CD4-positive, alpha-beta T cell treated with Interleukin-12 subunit alpha and Interleukin-12 subunit beta, for 1 hour (primary cell): ENCODE measurements at places on chromosomes 4 and X.

GRCh38 chrX:108168961-108169740 lies 77.6 kb downstream of the ATG4A start:
- no peak for DNase-seq

- no peak for DNase-seq
These were observed 584.8 kb upstream of the AGA start for GRCh38 chr4:178026999-178027398.

DNA sequence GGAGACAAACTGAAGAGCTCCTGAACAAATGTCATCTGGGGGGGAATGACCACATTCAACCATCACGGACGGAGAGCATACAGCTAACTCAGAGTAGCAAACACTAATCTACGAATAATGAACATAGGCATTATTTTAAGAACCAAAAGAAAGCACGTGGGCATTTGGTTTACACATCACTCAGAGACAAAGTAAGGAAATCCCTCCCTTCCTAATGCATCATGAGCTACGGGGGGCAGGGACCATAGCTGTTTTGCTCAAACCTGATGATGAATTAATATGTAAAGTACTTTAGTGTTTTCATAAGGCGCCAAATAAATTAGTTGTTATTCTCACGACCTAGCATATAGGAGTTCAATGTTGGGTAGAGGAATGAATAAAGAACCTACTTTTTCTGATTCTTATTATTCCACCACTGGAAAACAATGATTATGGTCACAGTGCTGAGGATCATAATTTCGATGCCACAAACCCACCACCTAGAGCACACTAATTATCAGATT lies 11.7 kb upstream of the TMEM156 start:
- peak; percentile 43 for DNase-seq

DNA sequence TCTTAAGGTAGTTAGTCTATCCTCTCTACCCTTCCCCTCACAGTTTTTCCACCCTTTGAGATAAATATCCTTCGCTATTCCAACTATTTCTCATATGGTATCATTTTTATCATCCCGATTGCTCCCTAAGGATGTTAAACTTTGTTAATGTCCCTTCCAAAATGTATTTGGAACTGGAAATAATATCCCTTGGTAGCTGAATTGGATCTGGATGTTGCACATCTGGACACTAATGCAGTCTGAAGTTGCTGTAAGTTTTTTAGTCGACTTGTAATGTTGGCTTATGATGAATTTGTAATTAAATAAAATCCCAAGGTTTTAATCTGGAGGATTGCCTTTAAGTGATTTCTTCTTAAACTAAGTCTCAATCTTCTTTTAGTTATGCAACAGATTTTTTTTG lies 22.5 kb downstream of the XIAP start:
- no peak for DNase-seq

DNA sequence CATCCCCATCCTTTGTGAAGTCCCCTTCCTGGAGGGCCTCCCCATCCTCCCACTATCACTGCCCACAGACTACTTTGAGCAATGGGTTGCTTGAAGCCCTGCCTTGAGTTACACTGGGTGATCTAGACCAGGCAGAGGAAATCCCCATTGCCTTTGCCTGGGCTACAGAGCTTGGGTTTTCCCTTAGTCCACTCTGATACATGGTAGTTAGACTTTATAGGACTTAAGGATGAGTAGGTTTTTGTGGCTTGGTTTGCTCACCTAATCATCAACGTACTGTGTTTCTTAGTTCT lies 56.6 kb downstream of the TMEM131L start:
- peak; percentile 63 for DNase-seq

GRCh38 chr4:145186729-145187128 lies 6.3 kb upstream of the OTUD4 start:
- DNase-seq, result no peak

DNA sequence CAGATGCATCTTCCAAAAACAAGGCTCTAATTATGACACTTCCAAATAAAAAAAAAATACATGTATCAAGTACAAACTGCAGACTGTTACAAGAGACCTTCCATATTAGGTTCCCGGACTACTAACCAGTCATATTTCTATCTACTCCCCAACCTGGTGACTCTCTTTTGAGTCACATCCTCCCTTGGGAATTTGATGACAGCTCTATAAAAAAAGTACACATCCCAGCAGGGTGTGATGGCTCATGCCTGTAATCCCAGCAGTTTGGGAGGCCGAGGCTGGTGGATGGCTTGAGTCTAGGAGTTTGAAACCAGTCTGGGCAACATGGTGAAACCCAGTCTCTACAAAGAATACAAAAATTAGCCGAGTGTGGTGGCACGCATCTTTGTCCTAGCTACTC lies 14.9 kb downstream of the RPGR start:
- no peak for DNase-seq

DNA sequence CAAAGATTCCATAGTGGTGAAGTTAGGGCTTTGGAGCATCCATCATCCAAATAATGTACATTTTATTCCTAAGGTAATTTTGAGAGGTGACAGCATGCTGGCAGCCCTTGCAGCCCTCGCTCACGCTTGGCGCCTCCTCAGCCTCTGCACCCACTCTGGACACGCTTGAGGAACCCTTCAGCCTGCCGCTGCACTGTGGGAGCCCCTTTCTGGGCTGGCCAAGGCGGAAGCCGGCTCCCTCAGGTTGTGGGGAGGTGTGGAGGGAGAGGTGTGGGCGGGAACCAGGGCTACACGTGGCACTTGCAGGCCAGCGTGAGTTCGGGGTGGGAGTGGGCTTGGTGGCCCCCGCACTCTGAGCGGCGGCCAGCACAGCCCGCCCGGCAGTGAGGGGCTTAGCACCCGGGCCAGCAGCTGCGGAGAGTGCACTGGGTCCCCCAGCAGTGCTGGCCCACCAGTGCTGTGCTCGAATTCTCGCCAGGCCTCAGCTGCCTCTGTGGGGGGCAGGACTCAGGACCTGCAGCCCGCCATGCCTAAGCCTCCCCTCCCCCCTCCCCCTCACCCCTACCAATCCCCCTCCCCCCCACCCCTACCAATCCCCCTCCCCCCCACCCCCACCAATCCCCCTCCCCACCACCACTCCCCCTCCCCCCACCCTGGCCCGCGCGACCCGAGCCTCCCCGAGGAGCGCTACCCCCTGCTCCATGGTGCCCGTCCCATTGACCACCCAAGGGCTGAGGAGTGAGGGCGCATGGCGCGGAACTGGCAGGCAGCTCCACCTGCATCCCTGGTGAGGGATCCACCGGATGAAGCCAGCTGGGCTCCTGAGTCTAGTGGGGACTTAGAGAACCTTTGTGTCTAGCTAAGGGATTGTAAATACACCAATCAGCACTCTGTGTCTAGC lies 37.0 kb upstream of the DKK2 start:
- DNase-seq, result no peak

DNA sequence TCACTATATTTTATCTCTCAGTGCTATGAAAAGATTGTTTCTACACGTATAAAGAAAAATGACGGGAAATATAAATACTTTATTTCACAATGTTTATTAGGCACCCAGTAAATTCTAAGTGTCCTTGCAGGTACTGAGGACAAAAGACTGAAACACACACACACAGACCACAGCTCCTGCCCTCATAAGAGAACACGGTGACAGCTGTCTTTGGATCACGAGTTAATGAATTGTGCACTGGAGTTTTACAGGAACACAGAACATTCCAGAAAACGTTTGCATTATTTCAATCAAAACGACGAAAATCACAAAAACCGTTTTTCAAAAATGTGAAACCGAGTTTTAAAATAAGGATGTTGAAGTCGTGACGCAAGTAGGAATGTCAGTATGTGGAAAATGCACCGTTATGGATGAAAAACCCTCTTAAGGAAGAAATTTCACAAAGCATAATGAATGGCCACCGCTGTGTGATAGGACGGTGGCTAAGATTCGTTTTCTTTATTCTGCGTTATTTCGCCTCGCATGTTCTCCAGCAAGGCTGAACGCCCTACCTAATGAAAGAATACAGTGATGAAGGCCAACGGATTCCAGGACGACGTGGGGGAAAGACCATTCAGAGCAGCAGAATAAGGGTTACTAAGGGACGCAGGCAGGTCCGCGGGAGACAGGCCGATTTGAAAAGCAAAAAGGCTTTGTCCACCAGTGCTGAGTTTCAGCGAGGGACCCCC lies 24.2 kb downstream of the FAM156A start:
- DNase-seq, result no peak

GRCh38 chr4:105490523-105490922 lies 16.7 kb upstream of the PPA2 start:
- no peak for DNase-seq

DNA sequence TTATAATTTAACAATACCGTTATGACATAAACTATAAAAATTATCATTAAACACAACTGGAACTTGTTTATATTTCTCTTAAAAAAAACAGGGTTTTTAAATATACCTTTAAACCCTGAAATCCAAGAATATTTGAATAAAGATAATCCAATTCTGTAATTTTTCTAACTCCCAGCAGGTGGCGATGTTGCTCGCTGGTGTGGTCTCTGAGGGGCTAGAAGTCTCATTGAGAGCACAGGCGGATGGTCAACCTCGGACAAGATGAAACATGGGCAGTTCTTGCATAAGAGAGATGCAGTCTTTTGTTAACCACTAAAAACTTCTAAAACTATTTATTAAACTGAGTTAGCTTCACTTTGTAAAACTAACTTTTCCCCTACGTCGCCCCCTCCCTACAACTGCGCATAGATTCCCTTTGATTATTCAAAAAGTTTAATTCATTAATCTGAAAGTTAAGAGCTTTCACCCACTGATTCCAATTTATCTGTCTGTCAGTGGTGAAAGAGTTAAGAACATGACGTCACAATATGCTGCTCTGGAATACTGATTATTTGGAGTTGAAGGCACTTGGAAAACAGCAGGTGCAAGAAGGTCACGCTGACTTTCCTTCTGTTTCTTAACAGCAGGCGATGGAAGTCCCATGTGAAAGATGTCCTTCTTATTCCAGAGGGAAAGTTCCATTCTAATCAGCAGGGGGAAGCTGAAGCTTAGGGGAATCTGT lies 29.5 kb downstream of the DMP1 start:
- peak; percentile 32 for DNase-seq

GRCh38 chr4:169132561-169133305 lies 122.7 kb upstream of the CBR4 start:
- no peak for DNase-seq

GRCh38 chr4:110975338-110975737 lies 352.5 kb upstream of the PITX2 start:
- no peak for DNase-seq

- DNase-seq, result no peak
These were observed 50.7 kb downstream of the SCD5 start for GRCh38 chr4:82747686-82748575.

GRCh38 chr4:185782523-185782922 lies 29.5 kb downstream of the SORBS2 start:
- no peak for DNase-seq
